Left renal cortex interstitium (tissue), 4 donors: ENCODE measurements at places on chromosomes 1 and 21. TPM values are rescaled to one million over a fixed set of nuclear protein-coding genes. Genes with fewer than 3 reads are reported as not detected.

The TNFRSF18 gene
- 0.29 TPM for polyA plus RNA-seq

The S100A4 gene
- 45.3 TPM for polyA plus RNA-seq

DNA sequence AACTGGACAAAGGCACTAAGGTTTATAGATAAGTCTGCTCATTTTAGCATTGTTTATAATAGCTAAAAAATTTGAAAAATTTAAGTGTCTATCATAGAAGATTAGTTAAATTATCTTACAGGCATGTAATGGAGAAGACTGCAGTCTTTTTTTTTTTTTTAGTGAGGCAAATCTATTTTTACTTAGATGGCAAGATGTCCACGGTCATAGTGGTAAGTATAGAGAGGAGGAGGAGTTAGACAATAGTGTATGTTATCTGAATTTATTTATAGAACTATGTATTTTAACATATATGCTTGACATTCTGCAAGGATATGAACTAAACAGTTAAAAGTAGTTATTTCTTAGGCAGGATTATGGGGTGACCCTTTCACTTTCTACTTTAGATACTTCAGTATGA, 149.0 kb downstream of the SYT2 start:
- no peak for DNase-seq

The ADCY10 gene
- polyA plus RNA-seq, result 0.45 TPM

The TMEM240 gene
- 7.7 TPM for polyA plus RNA-seq

GRCh38 chr1:23122023-23122748, 46.5 kb downstream of the LUZP1 start:
- peak; percentile 19 for DNase-seq

DNA sequence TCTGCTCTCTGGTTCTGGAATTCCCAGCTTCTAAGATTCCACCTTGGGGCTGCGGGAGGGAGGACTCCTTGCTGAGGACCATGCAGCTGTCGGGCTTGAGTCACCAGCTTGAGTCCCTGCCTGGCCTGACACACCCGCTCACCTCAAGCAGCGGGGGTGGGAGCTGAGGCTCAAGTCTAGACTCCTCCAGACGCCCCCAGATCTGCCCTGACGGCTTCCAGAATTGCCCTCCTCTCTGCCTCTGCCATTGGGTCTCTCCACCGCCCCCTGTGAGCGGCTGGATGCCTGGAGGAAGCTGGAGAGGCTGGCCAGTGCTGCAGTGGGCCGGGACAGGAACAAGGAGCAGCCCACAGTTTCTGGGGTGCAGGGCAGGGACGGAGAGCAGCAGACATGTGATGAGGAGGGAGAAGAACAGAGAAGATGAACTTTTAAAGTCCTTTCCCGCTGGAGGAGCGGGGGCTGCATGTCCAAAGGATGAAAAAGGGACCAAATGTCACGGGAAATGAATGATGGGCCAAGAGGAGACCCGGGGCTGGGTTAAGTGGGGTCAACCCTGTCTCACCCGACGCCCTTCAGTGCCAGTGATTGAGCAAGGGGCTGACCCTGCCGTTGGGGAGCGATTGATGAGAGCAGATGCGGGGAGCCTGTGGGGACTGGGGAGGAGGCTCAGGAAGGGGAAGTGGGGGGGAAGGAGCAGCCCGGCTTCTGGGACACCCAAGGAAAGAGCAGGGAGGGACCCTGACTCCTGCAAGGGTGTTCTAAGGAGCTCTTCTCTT, 13.5 kb downstream of the CRABP2 start:
- no peak for DNase-seq

GRCh38 chr1:202029171-202029665, 18.8 kb downstream of the ELF3 start:
- DNase-seq, result no peak

DNA sequence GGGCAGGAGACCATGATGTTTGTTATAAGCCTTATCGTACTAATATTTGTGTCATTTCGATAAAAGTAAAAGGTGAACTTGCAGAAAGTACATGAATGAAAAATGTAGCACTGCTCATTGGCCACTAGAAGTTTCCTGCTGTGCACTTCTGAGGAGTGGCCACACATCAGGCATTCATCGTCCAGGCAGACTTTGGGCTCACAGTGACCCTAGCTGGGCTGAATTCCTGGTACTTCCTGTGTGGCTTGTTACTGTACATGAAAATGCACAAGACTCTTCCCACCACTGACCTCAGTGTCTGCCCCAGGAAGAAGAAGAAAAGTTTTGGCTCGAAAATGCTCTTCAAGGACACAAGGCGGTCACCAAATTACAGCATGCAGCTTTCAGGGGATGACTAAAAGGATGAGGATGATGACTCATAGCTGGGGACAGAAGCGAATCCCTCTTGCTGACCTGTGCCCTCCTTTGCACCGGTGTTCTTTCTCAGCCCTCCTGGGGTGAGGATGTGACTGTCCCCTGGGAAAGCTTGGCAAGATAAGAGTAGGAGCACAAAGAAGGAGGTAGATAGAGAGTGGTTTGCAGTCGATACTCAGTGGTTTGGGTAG, 252.4 kb upstream of the KAZN start:
- DNase-seq, result no peak

DNA sequence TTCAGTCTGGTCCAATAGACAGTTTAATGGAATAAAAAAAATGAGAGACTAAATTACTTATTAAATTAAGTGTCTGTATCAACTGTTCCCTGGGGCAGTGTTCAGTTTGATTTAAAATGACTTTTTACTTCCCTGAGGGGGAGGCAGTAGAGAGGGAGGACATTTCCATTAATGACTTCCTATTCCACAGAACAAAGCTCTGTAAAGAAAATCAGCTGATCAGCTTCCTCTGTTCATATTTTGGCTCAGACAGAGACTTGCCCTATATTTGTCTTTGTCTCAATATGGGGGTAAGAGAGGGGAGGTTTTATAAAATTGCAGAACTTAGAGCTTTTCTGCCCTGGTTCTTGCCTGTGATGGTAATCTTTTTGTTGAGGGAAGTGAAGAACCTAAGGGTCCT, 8.4 kb downstream of the CFAP126 start:
- no peak for DNase-seq

- peak; percentile 86 for DNase-seq
These were observed 409 bp upstream of the HOOK1 start for GRCh38 chr1:59814180-59814900.

- no peak for DNase-seq
These were observed 31.3 kb downstream of the CCN1 start for GRCh38 chr1:85611856-85612255.

- no peak for DNase-seq
These were observed 138.6 kb upstream of the B3GALT2 start for GRCh38 chr1:193325042-193325441.

DNA sequence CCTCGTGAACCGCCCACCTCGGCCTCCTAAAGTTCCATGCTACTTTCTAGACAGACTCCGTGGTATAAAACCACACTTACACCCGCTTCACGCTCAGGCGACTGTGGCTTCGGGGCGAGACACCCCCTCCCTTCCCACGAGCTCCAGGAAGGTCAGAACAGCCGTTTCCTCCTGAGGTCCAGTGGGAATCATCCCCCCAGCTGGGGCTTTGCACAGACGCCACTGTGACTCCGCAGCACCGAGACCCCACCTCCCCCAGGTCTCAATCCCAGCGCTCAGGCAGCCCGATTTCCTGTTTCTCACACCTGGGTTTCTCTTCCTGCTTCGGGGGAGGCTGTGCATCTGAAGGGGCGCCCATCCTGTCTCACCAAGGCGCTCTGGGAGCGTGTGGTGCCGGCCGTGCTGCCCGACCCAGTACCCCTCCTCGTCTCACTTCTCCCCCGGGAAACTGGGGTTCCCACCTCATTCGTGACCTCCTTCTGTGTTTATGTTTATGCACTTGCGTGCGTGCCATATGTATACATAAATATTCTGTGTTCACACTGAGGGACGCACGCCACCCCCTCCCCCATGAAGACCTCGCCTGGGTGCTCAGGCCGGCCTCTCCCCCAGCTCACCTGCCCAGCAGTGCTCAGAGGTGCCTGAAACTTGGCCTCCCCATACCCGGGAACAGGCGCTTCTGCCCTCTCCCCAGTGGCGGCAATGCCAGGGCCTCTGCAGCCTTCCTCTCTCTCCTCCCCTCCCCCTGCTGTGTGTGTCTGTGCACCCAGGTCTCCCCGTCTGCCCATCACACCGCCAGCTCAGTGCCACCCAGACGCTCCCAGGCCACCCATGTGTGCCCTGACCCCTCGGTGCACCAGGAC, 14.6 kb downstream of the SLC35E2B start:
- DNase-seq, result no peak

DNA sequence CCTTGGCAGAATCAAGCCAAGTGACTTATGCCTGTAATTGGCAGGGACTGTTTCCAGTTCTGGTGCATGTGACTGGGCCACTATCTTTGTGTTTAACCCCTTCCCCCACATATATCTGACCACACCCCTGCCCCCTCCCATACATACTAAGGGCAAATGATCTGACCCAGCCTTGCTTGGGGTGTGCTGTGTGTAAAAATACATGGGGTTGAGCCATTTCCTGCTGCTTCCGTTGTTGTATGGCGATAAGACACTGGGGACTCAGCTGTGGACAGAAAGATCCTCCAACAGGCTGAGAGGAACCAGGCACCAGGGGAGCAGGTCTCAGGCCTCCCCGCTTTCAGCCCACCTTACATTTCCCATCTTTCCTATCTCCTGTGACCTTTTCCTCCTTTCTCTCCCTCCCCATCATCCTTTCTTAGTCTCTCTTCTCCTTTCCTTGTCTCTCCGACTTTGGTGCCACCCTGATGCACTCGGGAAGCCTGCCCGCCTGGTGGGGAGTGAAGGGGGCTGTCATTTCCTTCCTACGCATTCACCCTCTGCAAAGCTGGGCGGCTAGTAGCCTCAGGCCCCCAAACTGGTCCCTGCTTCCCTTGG, 39.7 kb downstream of the TMCC2 start:
- DNase-seq, result no peak

GRCh38 chr1:182626527-182626926, 22.3 kb upstream of the RGS16 start:
- no peak for DNase-seq

DNA sequence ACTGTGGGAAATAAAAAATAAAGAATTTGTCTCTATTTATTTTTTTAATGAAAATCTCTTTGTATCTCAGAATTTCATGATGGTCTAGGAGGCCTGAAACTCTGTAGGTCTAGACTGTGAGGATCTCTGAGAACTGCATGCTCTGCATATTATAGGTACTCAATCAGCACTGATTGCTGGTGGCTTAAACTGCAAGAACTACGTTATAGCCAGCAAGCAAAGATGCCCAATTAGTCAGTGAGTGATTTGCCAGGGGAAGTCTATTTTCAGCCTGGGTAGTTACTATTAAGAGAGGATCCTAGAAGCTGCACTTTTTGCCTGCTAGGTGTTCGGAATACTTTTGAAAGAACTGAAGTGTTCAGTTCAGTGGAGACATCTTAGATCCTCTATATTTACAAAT, 87.4 kb downstream of the GPR52 start:
- DNase-seq, result no peak

The HSD3B2 gene
- polyA plus RNA-seq, result 0.87 TPM

GRCh38 chr1:33170351-33171274, 11.2 kb downstream of the TRIM62 start:
- no peak for DNase-seq

- DNase-seq, result no peak
These were observed 25.8 kb upstream of the TRIM45 start for GRCh38 chr1:117147341-117147831.
